PC-9 (cell line): ENCODE measurements at places on chromosomes 7 and 10. TPM values are rescaled to one million over a fixed set of nuclear protein-coding genes. Genes with fewer than 3 reads are reported as not detected.

GRCh38 chr7:105219771-105220160 is 169.0 kb downstream of the SRPK2 start:
- H3K36me3 ChIP-seq, result no peaks in the 10 kb centered on the region
- no peak overlapping the region for H3K4me3 ChIP-seq
- H3K4me1 ChIP-seq, result peaks cover 42% of the 10 kb centered on the region
- H3K27me3 ChIP-seq, result no peaks in the 10 kb centered on the region

DNA sequence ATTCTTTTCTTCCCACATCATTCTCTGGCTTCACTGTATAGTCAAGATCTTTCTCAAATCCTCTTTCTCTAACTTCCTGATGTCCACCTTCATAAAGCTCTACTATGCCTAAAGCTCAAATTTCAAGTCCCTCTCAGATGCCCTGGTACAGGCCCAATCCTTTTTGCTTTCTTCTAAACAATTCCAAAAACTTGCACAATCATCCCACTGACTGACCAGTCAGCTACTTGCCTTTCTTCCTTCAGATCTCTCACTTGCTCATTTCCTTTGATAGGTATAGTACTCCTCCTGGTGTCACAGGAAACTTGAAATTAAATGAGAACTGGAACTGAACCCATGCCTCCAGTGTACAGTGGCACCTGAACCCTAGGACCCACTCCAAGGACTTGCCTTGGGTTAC is 18.2 kb downstream of the SEC31B start:
- DNase-seq, result no peak
- no peak overlapping the region for H3K4me3 ChIP-seq
- H3K36me3 ChIP-seq, result no peaks in the 10 kb centered on the region
- H3K27ac ChIP-seq, result no peak overlapping the region
- H3K27me3 ChIP-seq, result no peaks in the 10 kb centered on the region
- H3K4me1 ChIP-seq, result no peaks in the 10 kb centered on the region

GRCh38 chr7:100220586-100221230 is 959 bp downstream of the PVRIG start:
- no peaks in the 10 kb centered on the region for H3K27me3 ChIP-seq
- H3K36me3 ChIP-seq, result no peaks in the 10 kb centered on the region
- H3K27ac ChIP-seq, result no peak overlapping the region

DNA sequence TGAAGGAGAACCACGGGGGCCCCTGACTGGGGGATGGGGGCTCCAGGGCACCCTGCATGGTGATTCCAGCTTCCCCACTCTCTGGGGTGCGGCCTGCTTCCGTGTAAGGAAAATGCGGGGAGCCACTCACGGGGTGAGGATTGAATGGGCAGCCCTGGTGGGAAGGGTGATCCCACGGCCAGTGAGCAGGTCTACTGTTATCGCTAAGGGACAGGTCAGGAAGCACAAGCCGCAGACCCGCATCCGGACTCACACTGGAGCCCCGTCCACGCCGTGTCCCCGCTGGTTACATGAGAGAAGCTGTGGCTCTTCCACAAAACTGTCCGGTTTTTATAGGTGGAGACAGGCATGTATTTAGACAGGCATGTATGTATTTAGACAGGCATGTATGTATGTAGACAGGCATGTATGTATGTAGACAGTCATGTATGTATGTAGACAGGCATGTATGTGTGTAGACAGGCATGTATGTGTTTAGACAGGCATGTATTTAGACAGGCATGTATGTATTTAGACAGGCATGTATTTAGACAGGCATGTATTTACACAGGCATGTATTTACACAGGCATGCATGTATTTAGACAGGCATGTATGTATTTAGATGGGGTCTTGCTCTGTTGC is 5.7 kb downstream of the PSMG3 start:
- H3K27ac ChIP-seq, result no peak overlapping the region
- H3K36me3 ChIP-seq, result peaks cover 6% of the 10 kb centered on the region
- DNase-seq, result no peak
- H3K27me3 ChIP-seq, result no peaks in the 10 kb centered on the region
- H3K4me1 ChIP-seq, result peaks cover 44% of the 10 kb centered on the region

GRCh38 chr10:34141032-34141680 is 673.9 kb downstream of the PARD3 start:
- no peaks in the 10 kb centered on the region for H3K27me3 ChIP-seq
- DNase-seq, result no peak
- no peak overlapping the region for H3K4me3 ChIP-seq
- H3K36me3 ChIP-seq, result no peaks in the 10 kb centered on the region
- no peak overlapping the region for H3K27ac ChIP-seq
- no peaks in the 10 kb centered on the region for H3K4me1 ChIP-seq

DNA sequence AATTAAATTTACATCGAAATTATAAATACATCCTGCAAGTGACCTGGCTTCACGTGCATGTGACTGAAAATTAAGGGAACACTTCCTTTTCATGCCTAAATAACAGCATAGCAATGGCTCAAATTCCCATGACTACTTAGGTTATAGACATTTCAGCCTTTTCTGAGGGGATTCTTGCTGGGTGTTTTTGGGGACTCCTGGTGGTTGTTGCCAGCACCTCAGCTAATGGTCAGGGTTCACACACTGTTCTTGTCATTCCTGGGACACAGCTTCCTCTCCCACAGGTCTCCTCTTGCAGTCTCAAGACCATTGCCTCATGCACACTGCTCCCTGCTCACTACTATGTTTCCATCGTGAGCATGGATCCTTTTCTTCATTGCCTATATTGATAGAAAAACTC is 148.9 kb upstream of the GLI3 start:
- no peaks in the 10 kb centered on the region for H3K36me3 ChIP-seq
- H3K4me1 ChIP-seq, result no peaks in the 10 kb centered on the region
- no peak for DNase-seq
- no peak overlapping the region for H3K4me3 ChIP-seq
- no peak overlapping the region for H3K27ac ChIP-seq
- H3K27me3 ChIP-seq, result peaks cover 28% of the 10 kb centered on the region

DNA sequence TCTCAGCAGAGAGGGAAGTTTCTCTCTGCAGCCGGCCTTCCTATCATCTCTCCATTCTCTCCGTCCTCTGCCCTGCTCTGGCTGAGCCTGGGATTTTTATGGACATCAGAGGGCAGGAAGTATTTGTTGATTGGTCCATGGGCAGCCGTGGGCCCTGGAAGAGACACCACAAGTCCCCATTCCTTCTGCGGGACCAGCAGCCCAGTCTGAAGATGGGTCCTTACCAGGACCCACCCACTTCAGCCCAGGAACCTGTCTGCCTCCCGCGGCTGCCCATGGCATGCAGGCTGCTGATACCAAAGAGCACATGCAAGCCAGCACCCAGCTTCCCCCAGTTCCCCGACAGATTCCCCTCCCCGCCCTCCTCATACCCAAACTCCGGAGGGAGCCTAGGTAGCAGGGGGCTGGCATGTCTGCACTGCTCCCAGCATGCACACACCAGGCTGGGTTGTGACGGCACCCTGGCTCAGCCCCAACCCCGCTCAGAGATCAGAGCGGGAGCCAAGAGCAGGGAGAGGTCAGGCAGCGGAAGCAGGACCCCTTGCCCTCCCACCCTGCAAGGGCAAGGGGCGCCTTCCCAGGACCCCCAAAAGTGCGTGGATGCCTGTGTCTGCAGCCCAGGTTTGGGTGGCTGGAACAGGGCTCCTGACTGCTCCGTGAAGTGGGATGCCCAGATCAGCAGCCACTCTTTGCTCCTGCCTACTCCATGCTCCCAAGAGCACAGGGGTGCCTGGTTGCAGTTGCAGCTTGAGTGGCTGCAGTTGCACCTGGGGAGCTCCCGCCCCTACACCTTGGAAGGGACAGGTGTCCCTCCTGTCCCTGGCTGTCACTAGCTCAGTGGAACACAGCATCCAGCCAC is 538.6 kb upstream of the POT1 start:
- no peak overlapping the region for H3K27ac ChIP-seq
- H3K36me3 ChIP-seq, result no peaks in the 10 kb centered on the region
- H3K27me3 ChIP-seq, result no peaks in the 10 kb centered on the region
- H3K4me3 ChIP-seq, result no peak overlapping the region
- H3K4me1 ChIP-seq, result no peaks in the 10 kb centered on the region

DNA sequence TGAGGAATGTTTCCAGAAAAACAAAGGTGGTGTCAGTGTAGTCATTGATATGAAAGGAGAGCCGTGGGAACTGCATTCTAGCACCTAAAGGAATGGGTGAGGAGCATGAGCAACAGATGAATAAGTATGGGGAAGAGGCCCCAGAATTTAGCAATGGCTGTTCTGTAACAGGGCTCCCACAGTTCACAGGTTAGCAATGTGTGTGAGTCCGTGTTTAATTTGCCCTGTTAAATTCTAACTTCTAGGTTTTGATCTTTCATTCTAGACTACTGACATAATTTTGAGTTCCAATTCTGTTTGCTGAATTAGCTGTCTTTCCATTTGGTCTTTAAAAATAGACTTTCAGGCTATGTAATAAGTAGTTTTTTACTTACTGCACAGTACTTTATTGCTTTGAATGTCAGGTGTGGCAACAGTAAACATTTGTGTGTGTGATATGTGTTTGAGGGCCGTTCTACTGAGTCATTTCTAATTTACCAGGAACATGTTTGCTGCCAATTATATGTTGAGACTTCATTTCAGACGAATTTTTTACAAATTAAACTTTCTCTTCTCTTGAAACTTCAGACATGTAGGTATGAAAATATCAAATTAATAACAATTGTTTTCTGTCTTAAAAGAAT is 8.8 kb downstream of the STK17A start:
- peaks cover 53% of the 10 kb centered on the region for H3K4me1 ChIP-seq
- peak overlapping the region; percentile 25; the same call in 1 of the 2 replicates for H3K27ac ChIP-seq
- no peaks in the 10 kb centered on the region for H3K27me3 ChIP-seq
- DNase-seq, result peak; percentile 69

DNA sequence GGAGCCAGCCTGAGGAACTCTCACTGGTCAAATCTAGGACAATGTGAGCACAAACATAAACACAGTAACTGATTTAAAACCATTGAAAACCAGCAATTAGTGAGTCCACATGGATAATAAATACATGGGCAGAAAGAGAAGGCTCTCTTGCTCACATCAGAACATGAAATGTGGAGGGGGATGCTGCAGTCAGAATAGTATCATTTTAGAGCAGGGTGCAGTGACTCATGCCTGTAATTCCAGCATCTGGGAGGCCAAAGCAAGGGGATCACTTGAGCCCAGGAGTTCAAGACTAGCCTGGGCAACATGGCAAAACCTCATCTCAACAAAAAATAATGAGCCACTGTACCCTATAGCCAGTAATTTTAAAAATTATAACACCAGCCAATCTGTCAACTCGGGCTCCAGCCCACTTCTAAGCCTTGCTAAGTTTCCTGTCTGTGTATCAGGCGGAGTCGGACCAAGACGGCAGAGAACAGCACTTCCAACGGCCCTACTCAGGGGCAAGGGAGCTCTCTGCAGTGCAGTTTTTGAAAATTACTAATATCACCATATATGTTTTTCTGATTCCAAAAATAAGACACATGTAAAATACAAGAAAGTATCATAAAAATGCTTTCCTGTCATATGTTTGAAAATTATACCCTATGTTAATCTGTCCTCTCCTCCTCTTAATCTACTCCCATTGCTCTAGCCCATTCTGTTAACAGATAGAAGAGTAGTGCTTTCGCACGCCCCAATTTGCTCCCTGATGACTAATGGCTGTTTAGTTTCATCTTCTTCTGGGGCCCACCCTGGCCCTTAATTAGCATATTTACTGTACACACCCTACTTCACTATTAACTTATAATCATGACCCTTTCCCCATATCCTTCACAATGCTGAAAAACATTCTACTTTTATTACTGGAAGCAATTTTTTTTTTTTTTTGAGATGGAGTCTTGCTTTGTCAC is 17.1 kb downstream of the URGCP start:
- no peak overlapping the region for H3K27ac ChIP-seq
- no peaks in the 10 kb centered on the region for H3K27me3 ChIP-seq
- DNase-seq, result no peak
- H3K36me3 ChIP-seq, result peaks cover 34% of the 10 kb centered on the region
- H3K4me1 ChIP-seq, result peaks cover 10% of the 10 kb centered on the region; the same call in 1 of the 2 replicates

DNA sequence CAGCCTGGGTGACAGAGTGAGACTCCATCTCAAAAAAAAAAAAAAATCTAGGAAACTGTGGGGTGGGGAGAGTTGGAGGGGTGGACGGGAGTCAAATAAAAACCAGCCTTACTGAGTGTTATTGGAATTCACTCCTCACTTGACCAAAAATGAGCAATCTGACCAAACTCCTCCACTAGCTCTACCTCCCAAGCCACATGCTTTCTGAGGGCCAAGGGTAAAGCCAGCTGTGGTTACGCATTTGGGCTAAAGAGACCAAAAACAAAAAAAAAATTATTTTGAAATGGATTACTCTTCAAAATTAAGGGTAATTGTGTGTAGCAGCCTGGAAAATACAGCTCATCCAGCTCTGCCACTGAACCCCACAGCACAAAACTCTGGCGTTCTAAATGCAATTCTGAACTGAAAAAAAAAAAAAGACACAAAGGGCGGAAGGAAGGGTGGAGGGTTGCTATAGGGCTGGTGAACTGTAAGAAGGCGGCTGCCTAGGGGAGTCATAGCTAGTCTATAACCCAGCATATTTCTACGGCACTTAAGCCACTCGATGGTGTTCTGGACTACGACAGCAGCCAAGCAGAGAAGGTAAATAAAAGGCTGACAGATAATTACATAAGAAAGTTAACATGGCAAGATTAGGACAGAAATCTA is 7.8 kb downstream of the ELMO1 start:
- no peaks in the 10 kb centered on the region for H3K36me3 ChIP-seq
- no peak for DNase-seq
- H3K4me3 ChIP-seq, result no peak overlapping the region
- no peaks in the 10 kb centered on the region for H3K4me1 ChIP-seq

DNA sequence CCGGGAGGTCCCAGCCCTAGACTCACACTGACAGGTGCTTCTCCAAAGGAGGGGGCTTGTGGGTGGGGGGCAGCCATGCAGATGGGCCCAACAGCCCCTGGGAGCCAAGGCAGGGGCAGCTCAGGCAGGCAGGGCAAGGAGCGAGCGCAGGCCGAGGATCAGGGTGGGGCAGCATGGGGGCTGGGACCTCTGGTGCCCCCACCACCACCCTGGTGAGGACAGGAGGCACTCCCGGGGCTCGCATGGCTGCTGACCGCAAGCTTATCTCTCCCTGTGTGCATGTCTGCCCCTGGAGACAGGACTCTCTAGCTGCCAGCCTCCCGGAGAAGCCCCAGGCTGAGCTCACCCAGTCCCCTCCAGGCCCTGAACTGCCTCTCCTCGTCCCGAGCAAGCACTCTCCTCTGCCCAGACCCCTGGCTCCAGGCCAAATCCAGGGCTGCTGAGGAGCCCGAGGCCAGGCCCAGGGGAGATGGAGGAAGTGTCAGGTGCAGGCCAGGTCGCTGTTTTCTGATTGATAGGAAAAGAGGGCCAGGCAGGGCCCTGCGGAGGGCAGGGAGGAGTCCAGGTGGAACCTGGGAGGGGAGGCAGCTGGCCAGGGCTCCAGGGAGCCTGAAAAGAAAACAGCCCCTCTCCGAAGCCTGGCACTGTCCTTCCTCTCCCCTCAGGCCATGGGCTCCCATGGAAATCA is 39.0 kb downstream of the PDGFA start:
- no peak overlapping the region for H3K4me3 ChIP-seq
- H3K27ac ChIP-seq, result no peak overlapping the region
- no peaks in the 10 kb centered on the region for H3K36me3 ChIP-seq
- DNase-seq, result no peak

The C10orf105 gene
- not detected in 2 replicates for total RNA-seq

The ATRNL1 gene
- not detected in 2 replicates for total RNA-seq

The STEAP1B gene
- 0.35 TPM in 2 replicates for total RNA-seq

The SEMA3E gene
- total RNA-seq, result 1.8 and 2.1 TPM in 2 replicates

The FAM25A gene
- 8.2 and 11.4 TPM in 2 replicates for total RNA-seq

The ATOH7 gene
- total RNA-seq, result not detected in 2 replicates

The TSPAN12 gene
- 5.8 and 6.1 TPM in 2 replicates for total RNA-seq

The HOXA7 gene
- total RNA-seq, result not detected in 2 replicates
